H54 (cell line): ENCODE measurements at places on chromosomes 1 and 21.

DNA sequence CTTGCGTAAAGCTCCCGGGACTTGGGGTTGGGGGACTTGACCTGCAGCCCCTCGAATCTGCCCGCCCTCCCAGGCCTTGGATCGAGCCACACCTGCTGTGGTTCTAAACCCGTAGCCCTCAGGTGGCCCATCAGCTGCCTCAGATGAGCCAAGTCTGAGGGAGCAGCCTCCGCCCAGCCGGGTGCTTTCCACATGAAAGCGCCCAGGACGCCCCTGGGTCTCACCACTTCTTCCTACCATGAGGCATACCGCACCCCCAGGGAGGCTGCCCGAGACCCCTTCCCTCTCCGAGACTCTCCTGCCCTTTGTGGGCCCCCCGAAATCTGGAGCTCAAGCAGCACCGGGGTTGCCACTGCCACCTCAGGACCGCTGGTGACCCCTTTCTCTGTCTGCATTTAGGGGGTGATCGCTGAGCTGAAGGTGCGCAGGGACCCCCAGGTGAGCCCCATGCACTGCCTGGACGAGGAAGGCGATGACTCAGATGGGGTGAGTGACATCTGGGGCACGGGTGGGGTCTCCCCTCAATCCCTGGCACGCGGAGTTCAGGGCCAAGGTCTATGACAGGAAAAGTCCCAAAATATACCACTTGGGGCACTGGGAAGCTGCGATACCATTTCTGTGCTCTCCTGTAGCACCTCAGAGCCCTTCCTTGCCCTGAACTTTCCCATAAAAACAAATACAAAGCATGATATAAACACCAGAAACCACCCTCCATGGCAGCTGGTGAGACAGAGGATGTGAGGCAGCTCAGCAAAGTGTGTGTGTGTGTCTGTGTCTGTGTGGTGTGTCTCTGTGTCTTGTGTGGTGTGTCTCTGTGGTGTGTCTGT lies 68.5 kb downstream of the SLC19A1 start:
- no peak for DNase-seq

GRCh38 chr1:10969267-10969970 lies 43.0 kb upstream of the TARDBP start:
- no peak for DNase-seq

DNA sequence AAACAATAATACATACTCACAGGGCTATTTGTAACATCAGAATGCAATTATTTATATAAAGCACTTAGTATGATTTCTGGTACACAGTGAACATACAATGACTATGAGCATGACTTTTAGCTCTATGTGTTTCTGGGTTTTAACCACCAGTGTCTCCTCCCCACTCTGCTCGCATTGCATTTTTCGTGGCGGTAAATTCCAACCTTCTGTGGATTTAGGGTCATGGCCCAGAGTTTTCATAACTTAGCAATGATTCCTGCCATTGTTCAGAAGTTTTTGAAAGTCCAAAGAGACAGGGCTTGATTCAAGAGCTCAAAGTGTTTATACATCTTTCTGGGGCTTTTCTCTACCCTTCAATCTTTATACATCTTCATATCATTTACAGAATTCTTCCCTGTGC lies 191.3 kb downstream of the BACH1 start:
- no peak for DNase-seq

GRCh38 chr1:23618586-23619083 lies 59.3 kb upstream of the ID3 start:
- DNase-seq: no peak

GRCh38 chr1:67792103-67792502 lies 41.2 kb downstream of the GNG12 start:
- no peak for DNase-seq

DNA sequence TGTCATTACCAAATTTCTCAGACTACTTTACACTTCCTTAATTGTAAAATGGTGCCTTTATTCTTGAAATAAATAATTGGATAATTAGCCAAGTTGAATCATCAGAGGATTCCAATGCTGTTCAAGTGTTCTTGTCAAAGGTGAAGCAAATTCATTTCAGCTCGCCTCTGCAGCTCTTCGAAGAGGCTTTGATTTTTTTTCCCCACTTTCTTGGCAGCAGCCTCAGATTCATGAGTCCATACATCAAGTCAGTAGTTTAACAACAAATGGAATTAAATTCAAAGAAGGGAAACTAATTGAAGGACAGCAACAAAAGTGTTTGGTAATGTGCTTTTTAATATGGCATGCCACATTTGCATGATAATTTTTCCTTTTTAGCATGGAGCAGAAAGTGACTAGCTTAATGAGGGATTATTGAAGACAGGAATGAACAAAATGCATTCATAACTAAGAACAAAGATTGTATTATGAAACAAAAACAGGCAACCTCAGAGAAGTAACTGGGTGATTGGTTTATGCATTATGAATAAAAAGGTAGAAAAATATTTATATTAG lies 239.0 kb downstream of the USH2A start:
- no peak for DNase-seq

GRCh38 chr21:17560377-17561025 lies 47.7 kb downstream of the CXADR start:
- DNase-seq: no peak

DNA sequence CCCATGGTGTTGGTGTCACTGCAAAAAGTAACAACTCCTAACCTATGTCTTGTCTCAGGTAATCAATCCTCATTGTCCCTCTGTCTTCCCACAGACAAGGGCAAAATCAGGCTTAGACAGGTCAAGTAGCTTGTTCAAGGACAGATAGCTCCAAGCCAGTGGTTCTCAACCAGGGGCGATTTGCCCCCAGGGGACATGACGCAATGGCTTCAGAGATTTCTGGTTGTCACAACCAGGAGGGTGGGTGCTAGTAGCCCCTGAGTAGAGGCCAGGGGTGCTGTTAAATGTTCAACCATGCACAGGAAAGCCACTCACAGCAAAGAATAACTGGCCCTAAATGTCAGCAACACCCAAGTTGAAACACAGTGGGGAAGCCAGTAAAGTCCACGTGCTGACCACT lies 178.9 kb downstream of the RUNX1 start:
- no peak for DNase-seq

- no peak for DNase-seq
Measured at GRCh38 chr1:61084491-61085031, 2.2 kb downstream of the NFIA start.

DNA sequence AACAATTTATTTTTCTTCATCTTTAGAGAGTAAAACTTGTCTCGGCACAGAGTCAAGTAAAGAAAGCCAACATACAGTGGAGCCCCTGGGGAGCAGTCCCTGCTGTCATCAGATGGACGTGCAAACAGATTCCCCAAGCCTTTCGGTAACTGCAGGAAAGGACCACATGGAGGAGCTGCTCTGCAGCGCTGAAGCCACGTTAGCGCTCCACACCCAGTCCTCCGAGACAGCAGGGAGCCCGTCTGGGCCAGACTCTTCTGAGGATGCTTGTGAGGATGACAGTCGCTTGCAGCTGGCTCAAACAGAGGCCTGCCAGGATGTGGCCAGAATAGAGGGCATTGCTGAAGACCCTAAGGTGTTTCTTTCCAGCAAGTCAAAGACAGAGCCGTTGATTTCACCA lies 77.1 kb upstream of the SCCPDH start:
- DNase-seq: no peak

- no peak for DNase-seq
Measured at GRCh38 chr1:219441884-219442283, 171.0 kb downstream of the ZC3H11B start.

GRCh38 chr1:83818916-83819315 lies 180.0 kb downstream of the TTLL7 start:
- DNase-seq: no peak

- no peak for DNase-seq
Measured at GRCh38 chr1:156119503-156120209, 5.1 kb downstream of the LMNA start.

DNA sequence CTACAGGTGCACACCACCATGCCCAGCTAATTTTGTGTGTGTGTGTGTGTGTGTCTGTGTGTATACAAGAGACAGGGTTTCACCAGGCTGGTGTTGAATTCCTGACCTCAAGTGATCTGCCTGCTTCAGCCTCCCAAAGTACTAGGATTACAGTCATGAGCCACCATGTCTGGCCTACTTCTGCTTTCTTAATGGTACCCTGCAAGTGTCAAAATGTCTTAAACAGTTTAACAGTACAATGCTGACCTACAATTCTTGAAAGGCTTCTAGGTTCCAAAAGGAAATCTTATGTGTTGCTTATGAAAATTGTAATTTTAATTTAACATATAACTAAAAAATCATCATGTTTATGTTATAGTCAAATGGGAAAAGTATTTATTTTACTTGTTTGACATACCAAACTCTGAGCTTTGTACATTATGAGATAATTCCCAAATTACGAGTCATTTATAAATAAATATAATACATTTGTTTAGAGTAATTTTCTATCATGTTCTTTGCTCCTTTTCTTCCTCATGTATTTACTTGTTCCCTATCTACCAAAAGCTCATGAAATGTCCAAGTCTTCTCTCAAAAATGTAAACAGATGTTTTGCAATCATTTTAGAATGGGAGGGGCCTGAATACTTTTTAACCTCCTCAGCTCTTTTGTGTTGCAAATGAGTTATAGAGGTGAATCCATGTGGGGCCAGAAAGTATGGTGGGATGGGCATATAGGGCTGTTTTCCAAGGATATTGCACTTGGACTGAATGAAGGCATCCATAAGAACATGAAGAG lies 8.4 kb upstream of the VCAM1 start:
- DNase-seq: no peak

- peak; percentile 77 for DNase-seq
Measured at GRCh38 chr21:36859744-36860501, 106.5 kb downstream of the HLCS start.

GRCh38 chr1:208149776-208150514 lies 94.2 kb downstream of the PLXNA2 start:
- no peak for DNase-seq

DNA sequence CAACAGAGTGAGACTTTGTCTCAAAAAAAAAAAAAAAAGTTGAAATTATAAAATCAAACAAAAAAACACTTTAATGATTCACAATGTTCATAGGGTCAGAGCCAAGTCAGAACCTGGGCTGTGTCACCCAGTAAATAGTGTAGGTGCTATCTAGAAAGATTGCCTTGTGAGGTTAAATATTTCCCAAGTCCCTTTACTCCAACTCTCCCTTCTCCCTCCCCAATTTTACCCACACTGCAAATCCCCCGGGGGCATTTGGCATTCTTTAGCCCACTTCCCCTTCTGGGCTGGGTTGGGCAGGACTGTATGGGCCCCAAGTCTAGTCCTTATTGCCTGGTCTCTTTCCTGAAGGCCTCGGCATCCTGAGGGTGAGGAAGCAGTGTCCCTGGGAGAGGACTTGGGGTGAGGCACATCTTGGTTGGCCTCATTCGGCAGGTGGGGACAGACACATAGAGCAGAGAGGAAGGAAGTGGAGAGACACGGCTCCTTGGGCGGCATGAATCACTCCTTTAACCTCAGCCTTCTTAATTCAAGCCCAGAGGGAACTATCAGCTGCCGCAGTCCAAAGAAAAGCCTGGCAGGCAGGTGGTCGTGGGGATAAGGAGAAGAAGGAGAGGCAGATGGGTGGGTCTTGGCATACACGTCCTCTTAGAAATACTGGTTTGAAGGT lies 8.2 kb downstream of the ADORA1 start:
- no peak for DNase-seq

- DNase-seq: no peak
Measured at GRCh38 chr1:180211156-180211859, 18.8 kb upstream of the LHX4 start.

- DNase-seq: no peak
Measured at GRCh38 chr1:54378874-54379554, 27.2 kb downstream of the SSBP3 start.

- no peak for DNase-seq
Measured at GRCh38 chr1:96588416-96588995, 133.1 kb upstream of the PTBP2 start.

- DNase-seq: no peak
Measured at GRCh38 chr1:188444526-188444925, 1615.8 kb downstream of the PLA2G4A start.

- no peak for DNase-seq
Measured at GRCh38 chr1:7643530-7643929, 127.6 kb upstream of the VAMP3 start.

- DNase-seq: no peak
Measured at GRCh38 chr1:82625537-82625936, 824.8 kb downstream of the ADGRL2 start.

- no peak for DNase-seq
Measured at GRCh38 chr1:102050556-102050955, 53.8 kb upstream of the OLFM3 start.

GRCh38 chr1:228827019-228827418 lies 91.7 kb downstream of the RHOU start:
- DNase-seq: no peak

DNA sequence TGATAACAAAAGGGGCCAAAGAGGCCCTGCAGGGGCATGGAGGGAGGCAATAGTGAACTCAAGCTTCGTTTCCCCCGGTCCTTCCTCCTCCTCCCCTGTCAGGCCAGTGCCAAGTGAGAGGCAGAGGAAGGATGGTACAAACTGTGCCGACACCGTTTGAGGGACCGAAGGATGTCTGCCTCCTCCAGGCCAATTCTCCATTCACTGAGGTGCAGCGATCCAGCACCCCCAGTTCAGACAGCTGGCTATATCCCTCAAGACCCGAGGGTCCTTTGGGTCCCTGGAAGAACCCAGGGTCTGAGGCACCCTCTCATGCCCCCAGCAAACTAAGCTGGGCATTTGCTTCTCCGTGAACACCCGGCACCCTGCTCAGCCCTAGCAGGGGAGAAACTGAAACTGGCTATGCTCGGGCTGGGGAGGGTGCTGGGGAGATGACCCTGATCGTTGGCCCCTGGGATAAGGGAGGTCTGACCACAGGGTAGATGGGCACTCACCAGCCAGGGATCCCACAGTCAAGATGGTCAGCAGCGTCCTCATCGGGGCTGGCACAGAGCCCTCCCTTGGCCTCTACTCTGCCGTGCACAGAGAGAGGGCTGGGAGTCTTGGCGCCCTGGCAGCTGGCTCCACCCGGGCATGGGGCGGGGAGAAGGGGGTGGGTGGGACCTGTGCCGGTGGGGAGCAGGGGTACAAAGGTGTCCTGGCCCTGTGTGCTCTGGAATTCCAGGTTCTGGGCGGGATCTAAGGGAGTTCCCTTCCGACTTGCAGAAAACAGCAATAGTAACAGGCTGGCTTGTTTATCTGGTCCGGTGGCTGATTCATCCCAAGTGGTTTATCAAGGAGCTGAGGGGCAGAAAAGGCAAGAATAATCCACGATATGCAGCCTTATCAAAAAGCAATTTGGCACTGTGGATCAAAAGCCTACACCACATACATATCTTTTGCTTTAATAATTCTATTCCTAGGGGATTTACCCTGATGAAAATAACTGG lies at the start of gene IL22RA1:
Gene IL22RA1 (minus strand): TSS at position 595 of the 989 bp plus-strand sequence. CDS start 58 bp downstream, at position 537.
- DNase-seq: peak; percentile 33

DNA sequence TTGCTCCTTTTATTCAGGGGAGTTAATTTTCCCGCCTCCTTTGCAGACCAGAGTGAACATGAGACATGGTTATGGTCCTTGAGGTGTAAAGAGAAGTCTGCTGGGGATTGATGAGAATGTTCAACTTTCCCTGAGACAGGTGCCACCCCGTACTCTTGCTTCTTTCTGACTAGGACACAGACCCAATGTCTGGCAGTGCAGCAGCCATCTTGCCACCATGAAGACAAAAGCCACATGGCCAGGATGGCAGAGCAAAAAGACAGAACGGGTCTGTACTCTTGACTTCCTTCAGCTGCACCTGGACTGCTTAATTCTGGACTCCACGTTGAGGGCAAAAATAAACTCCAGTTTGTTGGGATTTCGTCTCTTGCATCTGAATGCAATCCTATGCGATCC lies 54.1 kb downstream of the KLHDC7A start:
- DNase-seq: no peak

- no peak for DNase-seq
Measured at GRCh38 chr1:5814046-5814619, 178.1 kb downstream of the NPHP4 start.

- DNase-seq: no peak
Measured at GRCh38 chr1:246815693-246816270, 91.6 kb downstream of the SCCPDH start.

- DNase-seq: no peak
Measured at GRCh38 chr1:21573971-21574465, 64.8 kb downstream of the ALPL start.
